ENCODE measurements at places on chromosomes 13 and 19. TPM values are rescaled to one million over a fixed set of nuclear protein-coding genes. Genes with fewer than 3 reads are reported as not detected.

- no peak overlapping the region for H3K27ac ChIP-seq
- no peaks in the 10 kb centered on the region for H3K36me3 ChIP-seq
- no peaks in the 10 kb centered on the region for H3K27me3 ChIP-seq
- H3K4me3 ChIP-seq, result no peak overlapping the region
- DNase-seq, result no peak
These were observed 22.0 kb upstream of the POU4F1 start for GRCh38 chr13:78625384-78625783.

- no peak overlapping the region for H3K4me3 ChIP-seq
- H3K27me3 ChIP-seq, result no peaks in the 10 kb centered on the region
- no peaks in the 10 kb centered on the region for H3K36me3 ChIP-seq
- H3K4me1 ChIP-seq, result no peaks in the 10 kb centered on the region
- no peak for DNase-seq
These were observed 50.9 kb upstream of the TMTC4 start for GRCh38 chr13:100725472-100725871.

DNA sequence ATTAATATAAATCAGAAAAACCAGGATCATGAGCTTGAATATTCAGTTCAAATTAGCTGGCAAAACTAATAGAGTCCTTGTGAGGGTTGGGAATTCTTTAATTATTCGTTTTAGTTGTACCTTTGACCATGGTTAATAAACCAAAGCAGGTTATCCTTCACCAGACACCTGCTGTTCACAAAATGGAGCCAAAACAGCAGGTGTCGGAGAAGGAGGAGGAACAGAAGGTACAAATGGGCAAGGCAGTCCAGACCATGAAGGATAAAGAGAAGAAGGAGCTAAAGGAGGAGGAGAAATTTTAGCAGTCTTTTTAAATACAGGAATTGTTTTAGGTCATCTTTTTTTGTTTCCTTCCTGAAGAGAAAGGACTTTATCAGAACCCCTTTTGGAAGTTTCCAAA lies 106.1 kb downstream of the NHLRC3 start:
- no peaks in the 10 kb centered on the region for H3K36me3 ChIP-seq
- H3K4me1 ChIP-seq, result no peaks in the 10 kb centered on the region
- DNase-seq, result no peak
- peaks cover 2% of the 10 kb centered on the region for H3K27me3 ChIP-seq
- H3K4me3 ChIP-seq, result no peak overlapping the region

GRCh38 chr19:13974073-13974472 lies 21.8 kb downstream of the DCAF15 start:
- H3K27me3 ChIP-seq, result no peaks in the 10 kb centered on the region
- no peak overlapping the region for H3K4me3 ChIP-seq
- peaks cover 11% of the 10 kb centered on the region for H3K36me3 ChIP-seq

The BRSK1 gene
- 4.6 TPM for total RNA-seq
